ENCODE measurements at places on chromosomes 3 and 15. TPM values are rescaled to one million over a fixed set of nuclear protein-coding genes. Genes with fewer than 3 reads are reported as not detected.
A peak's percentile ranks its signal among the peaks of the same experiment; 100 is the strongest.

GRCh38 chr15:64883997-64884511 is 27.6 kb upstream of the ANKDD1A start:
- H3K27ac ChIP-seq: peak overlapping the region; percentile 34
- no peak for DNase-seq
- no peaks in the 10 kb centered on the region for H3K27me3 ChIP-seq
- no peak overlapping the region for H3K4me3 ChIP-seq

Gene SLC28A1
- not detected for total RNA-seq

Gene WDR53
- 8.2 TPM for total RNA-seq

- no peaks in the 10 kb centered on the region for H3K27me3 ChIP-seq
- DNase-seq: no peak
- no peaks in the 10 kb centered on the region for H3K36me3 ChIP-seq
- H3K27ac ChIP-seq: no peak overlapping the region
- no peak overlapping the region for H3K4me3 ChIP-seq
Observed at GRCh38 chr15:44666210-44667038, 3.0 kb upstream of the SPG11 start.

DNA sequence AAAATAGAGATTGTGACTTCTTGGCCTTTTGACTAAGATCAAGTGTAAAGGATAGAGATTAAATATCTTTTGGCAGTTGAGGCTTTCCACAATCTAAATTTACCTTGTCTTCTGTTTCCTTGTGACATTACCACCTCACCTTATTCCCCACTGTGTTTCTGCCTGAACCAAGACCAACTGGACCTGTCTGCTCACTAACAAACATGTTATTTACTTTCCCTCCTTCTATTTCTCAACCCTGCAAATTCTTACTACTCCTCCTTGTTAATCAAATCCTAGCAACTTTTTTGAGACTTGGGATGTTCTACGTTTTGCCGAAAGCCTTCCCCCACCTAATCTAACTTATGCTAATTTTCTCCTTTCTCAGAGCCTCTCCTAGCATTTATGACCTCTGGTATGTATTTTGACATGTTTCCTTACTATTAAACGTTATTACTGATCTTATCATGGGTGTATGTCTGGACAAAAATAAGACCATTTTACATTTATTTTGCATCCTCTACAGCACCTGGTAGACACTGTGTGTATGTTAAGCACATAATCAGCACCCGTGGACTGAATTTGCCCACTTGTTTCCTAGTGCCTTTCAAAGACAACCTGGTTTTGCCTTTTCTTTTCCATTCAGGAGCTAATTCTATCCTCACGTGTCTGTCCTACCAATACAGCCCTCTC is 7.6 kb upstream of the CCNL1 start:
- H3K4me1 ChIP-seq: no peaks in the 10 kb centered on the region
- no peaks in the 10 kb centered on the region for H3K27me3 ChIP-seq
- no peak overlapping the region for H3K27ac ChIP-seq
- no peak overlapping the region for H3K4me3 ChIP-seq
- no peak for DNase-seq

DNA sequence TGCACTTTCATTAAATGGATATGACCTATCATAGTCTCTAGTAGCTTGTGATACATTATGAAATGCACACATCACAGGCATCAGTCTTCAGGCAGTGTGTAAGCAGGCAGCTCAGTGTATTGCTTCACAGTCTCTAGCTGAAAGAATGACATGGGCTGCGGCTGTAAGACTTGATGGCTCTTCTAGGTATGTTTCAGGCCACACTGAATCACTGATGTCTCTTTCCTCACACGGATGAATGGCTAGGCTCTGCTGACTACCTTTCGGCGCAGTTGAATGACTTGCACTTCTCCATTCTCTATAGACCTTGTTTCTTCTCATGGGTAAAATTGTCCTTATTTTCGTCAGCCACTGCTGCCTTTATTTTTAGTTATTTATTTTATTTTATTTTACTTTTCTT is 15.4 kb downstream of the APH1B start:
- H3K36me3 ChIP-seq: no peaks in the 10 kb centered on the region
- no peak overlapping the region for H3K4me3 ChIP-seq
- no peaks in the 10 kb centered on the region for H3K27me3 ChIP-seq
- H3K4me1 ChIP-seq: no peaks in the 10 kb centered on the region
- no peak for DNase-seq

DNA sequence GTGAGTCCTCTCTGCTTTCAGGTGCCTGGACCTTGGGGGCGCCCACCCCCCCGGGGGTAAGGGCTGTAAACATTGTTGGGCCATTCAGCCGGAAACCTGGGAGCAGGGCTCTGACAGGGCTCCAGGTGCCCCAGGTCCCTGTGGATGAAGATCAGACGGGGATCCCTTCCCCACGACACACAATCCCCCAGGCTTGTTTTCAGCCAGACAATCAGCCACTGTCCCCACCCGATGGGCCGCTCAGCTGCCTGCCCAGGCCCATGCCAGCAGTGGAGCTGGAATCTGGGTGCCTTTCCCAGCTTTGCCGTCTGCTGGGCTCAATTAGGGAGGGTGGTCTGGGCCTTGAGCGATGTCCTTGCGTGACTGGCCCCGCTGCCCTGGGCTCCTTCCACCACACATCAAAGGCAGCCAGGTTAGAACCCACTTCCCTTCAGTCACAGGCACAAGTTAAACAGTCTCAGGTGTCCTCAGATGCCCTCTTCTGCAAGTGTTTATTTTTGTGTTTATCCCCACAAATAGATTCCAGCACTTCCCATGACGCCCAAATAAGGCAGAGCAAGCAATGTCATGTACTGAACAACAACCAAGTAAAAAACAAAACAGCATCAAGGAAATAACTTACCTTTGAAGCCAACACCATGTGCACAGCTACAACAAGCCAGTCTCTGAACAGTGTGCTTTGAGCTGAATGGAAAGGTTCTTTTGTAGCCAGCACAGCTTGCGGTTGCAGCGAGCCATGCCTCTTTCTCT is 77.0 kb upstream of the ALDH1A3 start:
- H3K4me1 ChIP-seq: no peaks in the 10 kb centered on the region
- no peak overlapping the region for H3K4me3 ChIP-seq
- no peaks in the 10 kb centered on the region for H3K27me3 ChIP-seq
- no peaks in the 10 kb centered on the region for H3K36me3 ChIP-seq

- no peak within 1 kb of the TSS for H3K27ac ChIP-seq
- peak within 1 kb of the TSS; percentile 11 for H3K4me3 ChIP-seq
- H3K36me3 ChIP-seq: no peaks in the 10 kb centered on the region
- H3K27me3 ChIP-seq: peaks cover 5% of the 10 kb centered on the region
Observed at GRCh38 chr3:172447611-172448579, at the start of gene GHSR. Gene GHSR, minus strand, starts transcription at chr3:172448456. Its CDS starts 43 bp downstream, at chr3:172448413.

DNA sequence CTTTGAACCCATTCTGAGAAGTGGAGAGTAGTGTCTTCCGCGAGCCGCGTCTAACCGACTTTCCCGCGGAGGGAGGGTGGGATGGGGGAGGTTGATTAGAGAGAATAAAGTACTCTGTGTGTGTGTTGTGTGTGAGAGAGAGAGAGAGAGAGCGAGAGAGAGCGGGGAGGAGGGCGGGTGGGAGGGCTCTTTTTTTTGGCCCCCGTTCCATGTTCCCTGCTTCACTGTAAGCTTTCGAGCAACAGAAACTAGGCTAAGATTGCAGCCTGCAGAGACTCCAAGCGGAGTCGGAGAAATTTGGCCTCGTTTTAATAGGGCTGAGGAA is 1.6 kb upstream of the MEIS2 start:
- H3K36me3 ChIP-seq: no peaks in the 10 kb centered on the region
- peak overlapping the region; percentile 95 for H3K27ac ChIP-seq
- H3K4me3 ChIP-seq: peak overlapping the region; percentile 72
- no peaks in the 10 kb centered on the region for H3K27me3 ChIP-seq

- H3K4me1 ChIP-seq: no peaks in the 10 kb centered on the region
- no peak overlapping the region for H3K4me3 ChIP-seq
- DNase-seq: no peak
- H3K36me3 ChIP-seq: no peaks in the 10 kb centered on the region
Observed at GRCh38 chr15:61996056-61996635, 64.1 kb downstream of the VPS13C start.

DNA sequence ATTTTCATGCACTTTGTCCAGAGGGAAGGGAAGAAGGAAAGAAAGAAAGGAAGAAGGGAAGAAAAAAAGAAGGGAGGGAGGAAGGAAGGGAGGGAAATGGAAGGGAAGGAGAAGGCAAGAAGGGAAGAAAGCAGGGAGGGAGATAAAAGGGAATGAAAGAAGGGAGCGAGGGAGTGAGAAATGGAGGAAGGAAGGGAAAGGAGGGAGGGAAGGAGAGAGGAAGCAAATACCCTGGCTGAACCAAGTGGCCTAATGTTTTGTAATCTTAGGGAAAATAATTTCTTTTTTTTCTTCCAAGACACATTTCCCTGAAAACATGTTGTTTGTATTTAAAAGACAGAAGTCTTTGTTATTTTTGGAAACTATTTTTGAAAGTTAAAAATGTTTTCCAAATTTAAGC is 35.9 kb downstream of the DTWD1 start:
- DNase-seq: no peak
- no peaks in the 10 kb centered on the region for H3K4me1 ChIP-seq
- H3K27me3 ChIP-seq: no peaks in the 10 kb centered on the region

- no peak overlapping the region for H3K4me3 ChIP-seq
- H3K4me1 ChIP-seq: no peaks in the 10 kb centered on the region
- no peaks in the 10 kb centered on the region for H3K36me3 ChIP-seq
- DNase-seq: no peak
- peaks cover 4% of the 10 kb centered on the region for H3K27me3 ChIP-seq
Observed at GRCh38 chr3:14605067-14605466, 46.5 kb upstream of the CCDC174 start.

Measured in breast epithelium (tissue), 4 donors.